ENCODE measurements at places on chromosomes 11 and 22. TPM values are rescaled to one million over a fixed set of nuclear protein-coding genes. Genes with fewer than 3 reads are reported as not detected.

Gene TMEM134
- 14.7 TPM for polyA plus RNA-seq

Gene APOBEC3C
- polyA plus RNA-seq, result 35.5 TPM

GRCh38 chr11:73059915-73060314 lies 82.2 kb downstream of the FCHSD2 start:
- no peak for DNase-seq

- DNase-seq, result no peak
These were observed 34.2 kb upstream of the PRR5 start for GRCh38 chr22:44667829-44668189.

- no peak for DNase-seq
These were observed 90.3 kb downstream of the SOX6 start for GRCh38 chr11:16266021-16266420.
